ENCODE measurements at places on chromosomes 7 and 10.

GRCh38 chr10:79473496-79474095, 28.2 kb upstream of the ZCCHC24 start:
- no peak for DNase-seq

GRCh38 chr7:82477733-82478515, 34.3 kb upstream of the CACNA2D1 start:
- DNase-seq: no peak

DNA sequence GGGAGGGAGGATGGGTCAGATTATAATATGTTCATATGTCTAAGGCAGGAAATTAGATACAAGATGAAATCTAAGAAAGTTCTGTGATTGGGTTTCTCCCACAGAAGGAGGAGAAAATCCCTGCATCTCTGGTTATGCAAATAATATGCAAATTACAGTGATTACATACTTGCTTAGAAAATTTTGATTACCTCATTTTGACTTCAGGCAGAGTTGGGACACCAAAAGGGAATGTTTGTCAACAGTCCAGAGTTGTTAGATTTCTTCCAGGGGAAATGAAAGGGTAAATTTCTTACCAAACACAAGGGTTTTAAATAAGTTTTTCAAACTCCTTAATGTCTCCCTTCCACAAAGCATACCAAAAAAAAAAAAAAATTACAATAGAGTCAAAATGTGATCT, 101.4 kb upstream of the STEAP1B start:
- DNase-seq: no peak

DNA sequence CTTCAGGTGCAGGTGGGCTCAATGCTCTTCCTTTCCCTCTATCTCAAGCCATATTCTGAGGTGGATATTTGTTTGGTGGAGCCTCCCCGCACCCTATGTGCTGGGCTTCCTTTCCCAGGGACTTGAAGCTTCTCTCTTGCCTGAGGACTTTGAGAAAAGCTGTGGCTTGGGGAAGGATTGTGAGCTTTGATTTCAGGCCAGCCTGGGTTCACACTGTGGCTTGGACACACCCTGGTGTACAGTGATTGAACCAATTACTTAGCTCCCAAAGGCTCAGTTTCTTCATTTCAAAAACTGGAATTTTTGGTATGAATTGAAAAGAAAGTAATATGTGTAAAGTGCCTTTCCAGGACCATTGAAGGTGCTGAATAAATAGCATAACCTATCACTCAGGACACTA, 224.5 kb upstream of the GLI3 start:
- no peak for DNase-seq

DNA sequence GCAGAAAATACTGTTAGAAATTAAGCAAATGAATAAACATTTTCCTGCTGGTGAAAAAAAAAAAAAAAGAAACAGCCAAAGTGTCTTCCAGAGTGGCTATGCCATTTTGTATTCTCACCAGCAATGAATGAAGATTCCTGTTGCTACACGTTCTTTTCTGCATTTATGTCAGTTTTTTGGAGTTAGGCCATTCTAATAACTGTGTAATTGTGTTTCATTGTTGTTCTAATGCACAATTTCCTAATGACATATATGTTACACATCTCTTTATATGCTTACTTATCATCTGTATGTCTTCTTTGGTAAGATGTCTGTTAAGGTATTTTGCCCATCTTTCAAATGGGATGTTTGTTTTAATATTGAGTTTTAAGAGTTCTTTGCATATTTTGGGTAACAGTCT, 213.7 kb downstream of the ITGB1 start:
- DNase-seq: no peak

- DNase-seq: no peak
Observed at GRCh38 chr10:58320351-58321049, 14.3 kb upstream of the UBE2D1 start.

DNA sequence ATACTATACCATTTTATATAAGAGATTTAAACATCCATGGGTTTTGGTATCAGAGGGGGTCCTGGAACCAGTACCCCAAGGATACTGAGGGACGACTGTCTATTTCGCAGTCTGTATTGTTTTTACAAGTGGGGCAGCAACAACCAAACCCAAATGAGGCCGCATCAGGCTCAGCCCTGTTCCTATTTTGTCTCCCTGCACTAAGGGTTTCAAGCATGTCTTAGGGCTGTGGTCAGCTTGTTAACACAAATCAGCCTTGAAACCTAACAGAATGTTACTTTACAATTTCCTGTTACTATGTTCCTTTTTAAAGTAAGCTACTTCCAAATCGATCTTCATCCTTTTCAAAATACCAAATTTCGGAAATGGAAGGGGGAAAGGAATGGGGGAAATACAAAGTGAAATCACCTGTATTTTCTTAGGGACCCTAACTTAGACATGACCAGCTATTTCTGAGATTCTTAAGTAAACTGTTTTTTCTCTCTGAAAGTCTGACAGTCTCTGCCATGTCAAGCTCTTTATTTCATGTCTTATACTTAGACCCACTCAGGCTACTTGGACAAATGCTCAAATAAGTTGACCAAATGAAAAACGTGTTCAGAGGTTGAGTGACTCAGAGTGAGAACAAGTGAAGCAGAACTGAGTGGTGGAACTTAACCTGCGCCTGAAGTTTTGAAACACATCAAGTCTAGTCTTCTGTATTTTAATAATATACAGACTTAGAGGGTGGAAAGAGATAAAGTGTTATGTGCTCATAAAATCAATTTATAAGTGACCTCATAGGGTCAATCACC, 75.8 kb downstream of the C1GALT1 start:
- DNase-seq: no peak

GRCh38 chr10:59336632-59337031, 25.7 kb downstream of the FAM13C start:
- no peak for DNase-seq

DNA sequence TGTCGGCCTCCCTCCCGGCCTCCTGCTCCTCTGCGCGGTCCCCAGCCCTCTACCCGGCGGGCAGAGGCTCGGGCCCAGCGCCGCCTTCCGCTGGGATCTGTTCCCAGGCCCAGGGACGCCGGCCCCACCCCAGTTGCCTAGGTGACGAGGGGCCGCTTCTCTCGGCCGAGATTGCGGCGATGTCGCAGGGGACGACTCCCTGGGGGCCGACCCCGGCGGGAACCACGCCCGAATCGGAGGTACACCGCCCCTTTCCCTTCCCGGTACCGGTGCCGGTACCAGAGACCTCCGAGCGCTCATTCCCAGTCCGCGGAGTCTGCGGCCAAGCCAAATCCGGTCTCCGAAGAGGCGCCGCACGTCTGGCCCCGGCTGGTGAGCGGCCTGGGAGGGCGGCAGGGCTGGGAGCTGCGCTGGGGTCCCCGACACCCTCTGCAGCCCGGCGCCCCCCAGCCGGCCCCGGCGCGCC, at the start of gene CABCOCO1:
TSS of gene CABCOCO1 (plus strand) at position 136 of the 466 bp plus-strand sequence. CDS start at position 180, 44 bp downstream.
- peak; percentile 60 for DNase-seq

GRCh38 chr7:17408245-17408903, 109.9 kb downstream of the AHR start:
- peak; percentile 46 for DNase-seq

DNA sequence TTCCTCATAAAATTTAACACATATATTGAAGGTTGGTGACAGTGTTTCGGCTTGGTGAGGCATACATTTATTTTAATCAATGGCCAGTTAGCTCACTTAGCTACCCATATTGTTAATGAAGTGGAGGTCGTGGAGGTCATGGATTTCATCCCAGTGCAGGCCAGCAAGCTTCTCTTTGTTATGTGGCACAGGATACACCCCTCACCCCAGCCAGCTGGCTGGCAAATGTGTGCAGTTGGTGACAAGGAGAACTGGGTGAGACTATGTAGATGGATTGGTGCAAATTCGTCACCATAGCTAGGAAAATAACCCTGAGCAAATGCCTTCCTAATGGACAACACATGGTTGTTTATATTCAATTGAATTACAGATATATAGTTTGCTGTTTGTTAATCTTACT, 50.5 kb upstream of the FOXP2 start:
- DNase-seq: no peak

DNA sequence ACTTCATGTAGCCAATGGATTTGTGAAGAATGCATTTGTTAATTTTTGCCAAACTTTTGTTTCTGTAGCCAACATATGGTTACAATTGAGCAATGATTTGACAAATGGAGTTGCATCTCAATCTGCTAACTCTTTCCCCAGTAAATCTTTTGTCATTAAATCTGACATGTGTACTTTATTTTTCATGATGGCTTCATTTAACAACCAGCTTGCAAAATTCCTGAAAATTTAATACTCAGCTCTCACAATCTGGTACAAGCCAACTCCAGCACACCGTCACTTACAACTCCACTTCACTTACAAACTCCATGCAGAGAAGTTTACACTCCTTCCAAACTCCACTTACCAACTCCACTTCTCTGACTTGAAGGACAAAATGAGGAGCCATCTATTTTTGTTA, 26.5 kb upstream of the HIBADH start:
- no peak for DNase-seq

DNA sequence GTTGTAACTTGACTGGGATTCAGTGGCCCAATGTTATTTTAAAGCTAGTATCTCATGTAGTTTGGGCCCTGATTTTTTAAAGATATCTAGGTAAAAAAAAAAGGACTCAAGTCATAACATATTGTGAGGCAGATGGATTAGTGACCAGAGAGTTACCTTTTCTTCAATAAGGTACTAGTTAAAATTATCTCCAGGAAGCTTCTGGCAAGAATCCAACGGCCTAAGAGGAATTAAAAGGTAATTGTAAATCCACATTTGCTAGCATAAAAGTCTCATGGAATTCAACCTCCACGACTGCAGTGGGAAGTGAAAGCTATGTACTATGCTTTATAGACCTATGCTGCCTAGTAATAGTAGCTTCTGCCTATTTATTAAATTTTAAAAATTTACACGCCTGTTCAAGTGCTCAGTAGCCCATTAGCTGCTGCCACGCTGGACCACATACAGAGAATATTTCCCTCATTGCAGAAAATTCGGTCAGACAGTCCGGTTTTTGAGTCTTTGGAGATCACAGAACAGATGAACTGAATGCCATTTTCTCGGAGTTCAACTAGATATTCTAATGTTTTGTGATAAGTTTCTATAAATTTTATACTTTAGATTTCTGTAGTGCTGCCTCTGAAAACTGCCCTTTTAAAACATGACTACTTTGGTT, 118.4 kb downstream of the NSUN6 start:
- DNase-seq: no peak

- DNase-seq: no peak
Observed at GRCh38 chr7:128988372-128988771, 50.6 kb downstream of the IRF5 start.

DNA sequence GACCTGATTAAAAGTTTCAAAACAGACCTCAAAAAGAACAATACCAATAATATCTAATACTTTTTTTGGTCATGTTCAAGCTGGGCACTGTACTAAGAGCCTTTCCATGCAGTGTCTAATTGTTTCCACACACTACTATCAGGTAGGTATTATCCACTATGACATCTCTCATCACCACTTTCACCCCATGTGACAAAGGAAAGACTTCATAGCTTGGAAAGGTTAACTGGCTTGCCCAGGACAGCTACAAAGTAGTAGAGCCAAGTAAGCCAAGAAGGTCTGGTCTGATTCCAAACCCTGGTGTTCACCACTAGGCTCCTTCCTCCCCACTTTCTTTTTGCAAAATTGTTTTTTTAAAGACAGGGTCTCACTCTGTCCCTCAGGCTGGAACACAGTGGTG, 400.5 kb downstream of the KCNMA1 start:
- DNase-seq: no peak

GRCh38 chr10:101563007-101563406, 25.1 kb downstream of the POLL start:
- no peak for DNase-seq

- no peak for DNase-seq
Observed at GRCh38 chr10:70843776-70844489, 28.2 kb downstream of the SGPL1 start.

- DNase-seq: no peak
Observed at GRCh38 chr10:17735166-17735941, 16.6 kb upstream of the TMEM236 start.

DNA sequence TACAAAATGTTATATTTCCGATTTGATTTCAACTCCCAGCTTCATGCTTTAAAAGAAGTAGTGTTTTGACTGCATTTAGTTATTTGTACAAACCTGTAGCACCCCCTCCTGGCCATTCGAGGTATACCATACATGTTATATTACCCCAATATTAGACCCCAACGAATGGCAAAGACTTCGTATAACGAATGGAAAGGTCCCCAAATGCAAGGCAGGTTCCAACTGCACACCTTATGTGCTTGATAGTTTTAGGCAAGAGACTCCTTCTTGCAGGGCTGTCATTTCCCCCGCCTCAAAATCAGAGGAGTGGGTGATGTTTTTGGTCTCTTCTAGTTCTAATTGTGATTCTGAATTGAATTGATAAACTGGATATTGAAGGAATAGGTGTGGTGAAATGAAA, 101.1 kb upstream of the TARP start:
- DNase-seq: no peak

DNA sequence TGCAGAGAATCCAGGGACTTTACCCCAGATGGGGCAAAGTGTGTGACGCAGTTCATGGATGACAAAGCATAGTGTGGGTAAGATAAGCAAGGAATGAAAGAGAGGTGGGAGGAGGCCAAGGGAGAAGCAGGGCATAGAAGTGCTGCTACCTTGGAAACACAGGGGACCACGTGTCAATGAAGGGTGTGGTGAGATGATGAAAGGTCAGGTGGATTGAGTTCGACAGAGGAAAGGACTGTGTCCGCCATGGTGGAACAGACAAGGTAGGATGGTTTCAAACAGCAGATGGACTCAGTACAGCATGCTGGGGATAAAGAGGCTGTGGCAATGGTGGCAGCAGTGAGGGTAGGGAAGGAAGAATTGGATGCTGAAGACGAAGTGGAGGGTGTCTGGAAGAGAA, 32.7 kb downstream of the MEST start:
- no peak for DNase-seq

GRCh38 chr7:12929476-12930140, 242.2 kb downstream of the ARL4A start:
- DNase-seq: no peak

GRCh38 chr10:67224553-67224952, 298.7 kb downstream of the LRRTM3 start:
- no peak for DNase-seq

DNA sequence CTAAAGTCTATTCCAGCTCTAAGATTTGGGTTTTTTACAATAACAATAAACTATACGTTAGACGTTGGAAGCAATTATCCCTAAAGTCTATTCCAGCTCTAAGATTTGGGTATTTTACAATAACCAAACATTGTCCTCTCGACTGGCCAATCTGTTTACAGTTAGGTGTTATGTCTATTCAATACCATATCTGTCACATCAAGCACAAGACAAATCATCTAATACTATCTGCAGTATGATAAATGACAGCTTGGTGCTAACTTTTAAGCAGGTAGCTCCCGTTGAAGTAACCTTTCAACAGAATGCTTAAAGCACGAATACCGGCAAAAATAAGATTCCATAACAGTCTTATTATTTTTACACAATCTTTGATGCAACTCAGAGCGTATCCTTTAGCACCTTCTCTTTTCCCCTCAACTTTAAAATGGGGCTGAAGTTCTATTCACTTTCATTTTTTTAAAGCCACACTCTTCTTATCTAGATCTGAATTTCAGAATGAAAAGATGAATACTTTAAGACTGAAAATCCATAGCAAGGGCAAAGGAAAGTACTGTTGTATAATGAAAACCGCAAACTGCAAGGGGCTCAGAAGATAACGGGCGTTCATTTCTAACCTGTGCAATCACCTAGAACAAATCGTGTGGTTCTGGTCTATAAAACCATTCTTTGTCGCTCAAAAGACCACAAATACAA, 925 bp downstream of the H2AZ2 start:
- DNase-seq: no peak

GRCh38 chr10:59880971-59881510, 25.3 kb downstream of the CCDC6 start:
- no peak for DNase-seq
